ENCODE measurements at places on chromosomes 1 and 21.
A peak's percentile ranks its signal among the peaks of the same experiment; 100 is the strongest.

DNA sequence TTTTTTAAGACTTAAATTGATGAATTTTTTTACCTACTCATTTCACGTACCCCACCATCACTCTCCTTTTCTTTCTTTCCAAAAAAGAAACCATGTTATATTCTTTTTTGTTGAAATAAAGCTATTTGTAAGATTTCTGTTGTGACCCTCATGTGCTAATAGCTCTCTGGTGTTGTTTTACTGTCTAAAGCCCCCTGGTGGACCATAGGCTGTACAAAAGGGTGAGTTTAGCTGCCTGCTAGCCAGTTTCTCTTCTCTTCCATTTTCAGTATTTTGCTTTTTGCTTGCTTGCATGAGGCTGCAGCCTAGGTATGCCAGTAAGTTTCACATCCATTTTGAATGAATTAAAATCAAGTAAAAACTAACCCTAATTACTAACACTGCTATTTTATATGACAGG is 15.6 kb upstream of the VAMP3 start:
- no peak for DNase-seq

- DNase-seq = no peak
Measured at GRCh38 chr1:202238914-202239313, 45.3 kb downstream of the LGR6 start.

GRCh38 chr1:64470665-64471217 is 812 bp downstream of the CACHD1 start:
- DNase-seq = peak; percentile 65

DNA sequence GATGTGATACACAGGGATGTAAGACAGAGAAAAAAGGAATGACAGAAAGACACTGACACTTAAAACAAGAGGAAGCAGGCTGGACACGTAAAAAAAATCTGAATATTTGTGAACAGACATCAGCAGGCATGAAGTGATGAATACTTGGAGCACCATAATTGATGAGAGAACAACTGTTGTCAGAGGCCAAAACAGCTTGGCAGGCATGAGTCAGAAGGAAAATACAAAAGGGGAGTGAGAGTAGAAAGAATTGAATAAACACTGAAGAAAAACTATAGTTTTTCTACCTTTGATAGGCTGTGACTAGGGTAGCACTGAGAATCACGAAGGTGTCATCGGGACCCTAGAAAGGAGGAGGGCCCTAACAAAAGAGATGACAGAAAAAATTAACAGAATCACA is 21.6 kb upstream of the GUCA2A start:
- no peak for DNase-seq

- peak; percentile 37 for DNase-seq
Measured at GRCh38 chr1:180911640-180912191, 981 bp upstream of the KIAA1614 start.

DNA sequence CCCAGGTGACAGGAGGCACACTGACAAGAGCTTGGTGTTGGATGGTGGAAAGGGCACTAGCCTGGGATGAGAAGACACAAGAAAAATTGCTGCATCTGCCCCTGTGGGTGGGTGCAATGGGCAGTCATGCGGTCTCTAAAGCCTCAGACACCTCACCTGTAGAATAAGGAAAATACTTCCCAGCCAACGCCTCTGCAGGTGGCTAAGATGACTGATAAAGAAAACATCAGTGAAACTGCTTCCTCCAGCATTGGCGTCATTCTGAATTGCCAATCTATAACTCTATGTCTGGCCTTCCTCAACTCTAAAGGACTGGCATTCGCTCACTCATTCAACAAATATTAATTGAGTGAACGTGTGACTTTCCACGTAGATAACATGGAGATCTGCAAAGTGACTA is 100.4 kb upstream of the F3 start:
- DNase-seq = no peak

DNA sequence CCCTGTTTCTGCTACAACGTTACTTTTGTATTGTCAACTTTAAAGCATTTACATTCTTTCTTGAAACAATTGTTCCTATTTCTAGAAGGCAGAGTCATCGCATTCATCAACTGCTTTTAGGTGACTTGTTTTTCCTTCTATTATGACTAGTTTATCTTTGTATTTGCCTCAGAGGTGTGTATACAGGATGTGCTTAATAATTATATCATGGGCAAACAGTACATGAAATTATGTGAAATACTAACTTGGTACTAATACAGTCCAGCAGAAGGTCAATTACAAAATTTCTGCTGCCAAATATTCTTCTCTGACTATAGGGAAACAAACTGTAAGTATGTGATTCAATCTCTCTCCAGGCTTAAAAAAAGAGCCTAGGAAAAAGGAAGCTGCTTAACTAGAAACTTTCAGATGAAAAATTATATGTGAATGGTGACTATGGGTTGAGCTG is 101.6 kb downstream of the C4BPA start:
- no peak for DNase-seq

GRCh38 chr1:60273185-60273584 is 199.6 kb upstream of the C1orf87 start:
- DNase-seq = no peak

GRCh38 chr1:22143065-22144033 is at the start of gene WNT4:
TSS of gene WNT4 (minus strand) at chr1:22143097. CDS start at chr1:22142922, 175 bp downstream.
- DNase-seq = peak; percentile 31

GRCh38 chr1:48668339-48668738 is 108.4 kb downstream of the BEND5 start:
- DNase-seq = no peak

DNA sequence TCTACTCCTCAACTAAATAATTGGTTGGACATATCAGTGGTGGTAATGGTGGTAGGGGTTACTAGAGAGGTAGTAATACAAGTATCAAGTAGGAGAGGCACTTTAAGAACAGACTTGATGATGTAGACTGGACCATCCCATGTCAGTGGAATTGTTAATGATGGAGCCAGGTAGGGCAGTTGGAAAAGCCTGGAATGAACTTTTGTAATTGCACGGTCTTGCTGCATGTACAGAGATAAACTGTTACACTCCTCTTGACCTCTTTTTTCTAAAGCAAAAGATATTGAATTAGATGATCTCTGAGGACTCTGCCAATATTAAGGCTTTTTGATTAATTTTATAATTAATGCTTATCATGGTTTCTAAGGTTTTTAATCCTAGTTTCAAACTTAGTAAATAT is 5.8 kb downstream of the HMGCS2 start:
- no peak for DNase-seq

- DNase-seq = peak; percentile 41
Measured at GRCh38 chr1:66267201-66267940, 266.6 kb upstream of the SGIP1 start.

- no peak for DNase-seq
Measured at GRCh38 chr1:183101841-183102276, 78.6 kb downstream of the LAMC1 start.

DNA sequence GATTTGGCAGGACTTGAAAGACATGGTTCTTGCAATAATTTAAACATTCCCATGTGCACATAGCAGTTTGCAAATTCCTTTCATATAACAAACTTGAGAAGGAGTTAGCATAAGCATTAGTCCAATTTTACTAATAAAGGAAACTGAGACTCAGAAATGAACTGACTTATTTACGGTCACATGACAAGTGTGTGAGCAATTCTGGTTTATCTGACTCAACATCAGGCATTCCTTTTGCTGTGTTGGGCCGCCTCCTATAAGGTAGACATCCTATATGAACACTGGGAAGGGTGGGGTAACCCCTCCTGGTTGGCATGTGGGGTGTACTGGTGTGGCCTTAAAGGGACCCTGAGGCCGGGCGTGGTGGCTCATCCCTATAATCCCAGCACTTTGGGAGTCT is 8.5 kb upstream of the CPT2 start:
- DNase-seq = no peak

GRCh38 chr21:37281993-37282392 is 14.9 kb upstream of the VPS26C start:
- peak; percentile 12 for DNase-seq

- no peak for DNase-seq
Measured at GRCh38 chr1:118097622-118098348, 87.2 kb downstream of the SPAG17 start.

GRCh38 chr1:50232336-50232735 is 123.6 kb downstream of the ELAVL4 start:
- no peak for DNase-seq
